ENCODE measurements at places on chromosomes 3 and 15.

DNA sequence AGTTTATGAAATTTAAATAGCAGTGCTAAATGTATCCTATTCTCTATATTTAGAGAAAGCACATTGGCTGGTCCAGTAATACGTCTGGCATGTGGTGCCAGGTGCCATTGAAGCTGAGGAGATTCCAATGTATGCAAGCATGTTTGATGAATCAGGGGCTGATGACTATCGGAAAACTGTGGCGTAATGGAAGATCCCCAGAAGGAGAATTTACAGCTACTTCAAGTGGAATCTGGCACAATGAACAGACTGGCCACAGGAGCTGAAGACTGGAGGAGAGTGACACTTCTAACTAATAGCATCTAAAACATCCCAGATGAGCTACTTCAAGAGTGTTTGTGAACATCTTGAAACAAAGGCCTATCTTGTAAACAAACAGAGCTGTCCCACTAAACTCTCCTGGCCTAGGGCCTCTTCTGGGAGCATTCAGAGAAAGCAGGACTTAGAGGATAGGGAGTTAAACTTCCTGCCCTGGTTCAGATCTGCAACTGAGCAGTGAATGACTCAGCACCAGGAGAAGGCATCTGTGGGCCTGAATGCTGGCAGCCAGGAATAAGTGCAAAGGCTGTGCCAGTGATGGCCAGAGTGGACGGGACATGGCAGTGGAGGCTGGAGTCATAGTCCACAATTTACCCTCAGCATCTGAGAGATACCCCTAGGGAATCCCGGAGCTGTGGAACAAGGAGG is 15.2 kb upstream of the ACTC1 start:
- DNase-seq = no peak

- DNase-seq = no peak
These were observed 15.9 kb upstream of the ACAD9 start for GRCh38 chr3:128863560-128863959.

DNA sequence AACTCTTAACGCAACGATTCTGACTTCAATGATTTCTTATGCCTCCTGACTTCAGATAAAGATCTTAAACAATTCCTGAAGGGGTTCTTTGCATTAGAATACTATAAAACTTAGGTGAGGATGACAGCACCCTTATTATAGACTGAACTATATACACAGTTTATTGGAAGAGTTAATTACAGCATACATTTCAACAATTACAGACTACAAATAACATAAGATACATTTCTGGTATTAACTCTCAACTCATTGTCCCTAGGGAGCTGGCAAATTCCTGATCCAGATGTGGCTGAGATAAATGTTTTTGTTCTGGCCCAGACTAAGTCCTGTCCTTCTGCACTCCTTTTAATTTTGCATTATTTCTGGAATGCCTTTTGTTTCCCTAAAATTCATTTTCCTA is 155.5 kb upstream of the TMC3 start:
- DNase-seq = no peak

- DNase-seq = no peak
These were observed 32.7 kb upstream of the MCTP2 start for GRCh38 chr15:94198633-94199032.

GRCh38 chr3:120552184-120553172 is 43.7 kb upstream of the NDUFB4 start:
- no peak for DNase-seq

DNA sequence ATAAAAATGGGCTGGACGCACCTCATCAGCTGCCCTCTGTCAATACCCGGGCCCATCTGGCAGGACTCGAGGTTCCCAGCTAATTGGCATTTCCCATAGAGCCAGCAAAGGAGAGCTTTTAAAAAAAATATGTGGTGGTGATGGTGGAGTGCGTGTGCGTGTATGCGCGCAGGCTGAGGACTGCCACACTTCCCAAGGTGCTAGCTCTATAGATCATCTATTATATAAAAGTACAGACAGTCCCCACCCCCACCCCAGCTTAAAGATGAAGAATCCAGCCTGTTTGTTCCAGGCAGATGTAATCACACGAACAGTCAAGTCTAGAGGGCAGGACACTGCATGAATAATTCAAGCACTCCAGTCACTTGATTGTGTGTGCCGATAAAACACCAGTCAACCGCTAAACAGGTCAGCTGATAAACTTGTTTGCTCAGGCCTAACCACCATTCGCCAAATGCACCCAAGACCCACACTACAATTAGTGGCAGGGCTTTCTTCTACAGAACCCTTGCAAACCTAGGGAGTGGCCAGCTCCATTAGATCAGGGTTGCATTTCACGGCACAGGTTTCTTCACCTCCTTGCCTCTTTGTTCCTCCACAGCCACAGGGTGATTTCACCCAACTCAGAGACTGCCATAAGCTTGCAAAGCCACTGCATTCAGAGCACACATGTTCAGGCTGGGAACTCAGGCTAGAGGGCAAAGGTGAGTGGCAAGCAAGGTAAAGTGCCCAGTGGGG is 5.8 kb downstream of the TLE3 start:
- no peak for DNase-seq

DNA sequence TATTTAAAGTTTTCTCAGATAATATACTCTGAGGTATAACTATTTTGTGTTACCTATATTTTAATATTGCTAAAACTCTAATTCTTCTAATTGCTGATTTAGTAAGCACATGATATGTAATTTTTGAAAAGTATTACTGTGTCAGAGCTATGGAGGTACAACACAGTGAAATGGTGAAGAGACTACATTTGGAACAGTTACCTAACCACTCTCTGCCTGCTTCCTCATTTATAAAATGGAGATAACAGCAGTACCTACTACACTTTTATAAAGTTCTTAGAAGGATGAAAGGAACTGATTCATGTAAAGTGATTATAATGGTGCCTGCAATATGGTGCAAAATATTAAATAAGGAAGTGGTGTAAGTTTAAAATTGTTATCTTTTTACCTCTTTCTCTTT is 16.3 kb upstream of the NEK10 start:
- no peak for DNase-seq

GRCh38 chr3:66377800-66378199 is 123.0 kb downstream of the LRIG1 start:
- DNase-seq = no peak

Measured in bone marrow (tissue), 2 donors.